Upper lobe of right lung (tissue), 1 donor: ENCODE measurements at places on chromosomes 16 and 17. TPM values are rescaled to one million over a fixed set of nuclear protein-coding genes. Genes with fewer than 3 reads are reported as not detected.

DNA sequence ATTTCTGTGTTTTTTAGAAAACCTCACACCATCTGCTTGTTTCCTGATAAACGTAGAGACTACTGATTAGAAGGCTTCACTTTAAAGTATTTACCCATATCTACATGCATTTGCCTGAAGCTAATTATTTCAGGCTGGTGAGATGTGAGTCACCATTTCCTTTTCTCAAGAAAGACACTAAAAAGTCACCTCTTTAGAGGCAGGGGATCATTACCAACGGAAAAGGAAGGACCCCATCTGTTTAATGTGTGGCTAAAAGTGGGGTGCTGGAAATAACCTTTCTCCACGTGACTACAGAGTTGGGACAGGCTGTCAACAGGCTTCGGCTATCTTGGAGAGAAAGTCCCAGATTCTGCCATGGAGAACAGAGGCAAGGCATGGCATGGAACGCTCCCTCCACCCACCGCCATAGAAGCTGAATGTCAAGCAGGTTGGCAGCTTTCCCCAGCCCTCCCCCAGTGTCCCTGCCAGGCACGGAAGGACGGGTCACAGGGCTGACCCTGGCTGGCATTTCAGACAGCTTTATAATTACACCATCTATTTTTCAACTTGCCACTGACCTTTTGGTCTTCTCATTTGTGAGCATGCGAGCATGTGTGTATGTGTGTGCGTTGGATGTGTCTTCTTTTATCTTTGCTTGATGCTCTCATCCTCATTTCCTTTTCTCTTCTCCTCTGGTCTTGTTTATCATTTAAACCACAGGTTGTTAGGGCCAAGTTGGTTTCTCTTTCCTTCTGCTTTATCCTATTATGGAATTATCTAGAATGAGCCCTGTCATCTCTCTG is 157.0 kb downstream of the CPPED1 start:
- H3K27ac ChIP-seq, result no peak overlapping the region
- no peaks in the 10 kb centered on the region for H3K27me3 ChIP-seq
- no peaks in the 10 kb centered on the region for H3K36me3 ChIP-seq
- DNase-seq, result no peak
- no peak overlapping the region for H3K4me3 ChIP-seq

- H3K27me3 ChIP-seq, result no peaks in the 10 kb centered on the region
- H3K4me3 ChIP-seq, result no peak overlapping the region
- no peaks in the 10 kb centered on the region for H3K36me3 ChIP-seq
- no peak overlapping the region for H3K27ac ChIP-seq
- peaks cover 36% of the 10 kb centered on the region for H3K4me1 ChIP-seq
These were observed 21.3 kb downstream of the RAI1 start for GRCh38 chr17:17702449-17703139.

DNA sequence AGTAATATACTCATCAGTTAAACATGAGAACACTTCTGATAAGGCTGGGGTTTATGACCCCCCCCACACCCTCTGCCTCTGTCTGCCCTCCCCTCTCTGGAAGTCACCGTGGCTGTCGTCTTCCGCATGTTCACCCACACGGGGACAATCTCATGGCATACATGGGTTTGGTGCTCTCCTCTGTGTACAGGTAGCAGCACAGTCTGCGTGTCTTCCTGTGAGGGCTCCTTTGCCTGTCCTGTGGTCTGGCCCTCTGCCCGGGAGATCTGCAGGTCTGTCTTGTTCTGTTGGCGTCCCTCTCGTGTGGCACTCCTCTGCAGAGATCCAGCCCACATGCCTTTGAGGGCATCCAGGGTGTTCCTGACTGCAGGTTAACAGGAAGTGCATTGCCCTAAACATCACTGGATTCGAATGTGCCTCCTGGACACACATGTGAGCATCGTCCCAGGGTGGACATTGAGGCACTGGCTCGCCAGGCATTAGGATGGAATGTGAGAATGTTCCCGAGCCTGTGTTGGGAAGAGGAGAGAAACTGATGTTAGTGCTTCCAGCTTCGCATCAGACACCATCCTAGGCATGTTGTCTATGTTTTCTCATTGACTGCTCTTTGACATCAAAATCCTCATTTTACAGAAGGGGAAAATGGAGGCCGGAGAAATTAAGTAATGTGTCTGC is 54.5 kb downstream of the NKD1 start:
- no peak for DNase-seq
- peak overlapping the region; percentile 58 for H3K27ac ChIP-seq
- no peaks in the 10 kb centered on the region for H3K27me3 ChIP-seq

DNA sequence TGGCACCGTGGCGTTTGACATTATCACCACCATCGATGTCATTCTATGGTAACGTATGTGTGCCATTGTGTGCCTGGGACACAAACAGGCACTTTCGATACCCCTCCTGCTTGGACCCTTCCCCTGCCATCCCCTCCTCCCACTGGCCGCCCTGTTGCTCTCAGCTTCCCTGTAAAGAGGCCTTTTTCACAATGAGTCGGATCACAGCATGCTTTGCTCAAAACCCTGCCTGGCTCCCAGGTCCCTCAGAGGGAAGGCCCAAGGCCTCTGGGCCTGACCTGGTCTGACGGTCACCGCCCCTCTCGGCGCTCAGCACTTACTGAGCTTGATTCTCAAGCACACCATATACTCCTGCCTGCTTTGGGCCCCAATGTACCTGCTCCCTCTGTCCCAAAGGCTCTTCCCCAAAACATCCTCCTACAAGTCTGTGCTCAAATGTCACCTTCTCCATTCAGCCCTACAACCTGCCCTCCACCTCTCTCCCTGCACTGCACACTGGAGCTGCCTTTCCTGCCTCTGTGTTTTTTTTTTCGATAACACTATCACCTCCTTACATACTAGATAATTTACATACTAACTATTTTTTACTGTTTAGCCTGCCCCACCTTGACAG is 303.8 kb downstream of the SOX9 start:
- no peaks in the 10 kb centered on the region for H3K27me3 ChIP-seq
- no peak overlapping the region for H3K27ac ChIP-seq
- no peak for DNase-seq

DNA sequence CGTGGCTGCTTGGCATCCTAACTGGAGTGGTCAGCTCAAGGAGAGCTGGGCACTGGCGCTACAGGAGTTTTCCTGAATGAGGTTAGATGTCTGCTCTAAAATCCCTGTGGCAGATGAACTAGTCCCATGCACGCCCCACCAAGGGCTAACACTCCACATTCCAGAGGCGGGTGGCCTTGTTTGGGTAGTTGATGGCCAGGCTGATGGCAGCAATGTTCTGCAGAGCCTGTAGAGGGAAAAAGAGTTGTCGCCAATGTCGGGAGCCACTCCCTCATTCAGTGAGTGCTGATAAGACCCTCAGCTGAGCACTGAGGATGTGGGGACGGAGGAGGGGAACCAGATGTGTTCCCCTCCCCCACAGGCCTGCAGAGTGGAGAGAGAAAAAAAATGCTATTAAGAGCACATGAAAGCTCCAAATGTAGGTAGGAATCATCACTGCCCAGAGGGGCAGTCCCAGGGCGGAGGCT is 42.5 kb upstream of the ATP2A3 start:
- H3K36me3 ChIP-seq, result peaks cover 56% of the 10 kb centered on the region
- peak overlapping the region; percentile 74 for H3K27ac ChIP-seq
- peaks cover 15% of the 10 kb centered on the region for H3K4me1 ChIP-seq
- no peak overlapping the region for H3K4me3 ChIP-seq
- DNase-seq, result no peak

Gene SMARCD2
- 74.6 TPM for total RNA-seq

Gene CES1
- 293 TPM for total RNA-seq
